ENCODE measurements at places on chromosomes 5 and 9.

- no peak for DNase-seq
These were observed 6.7 kb downstream of the GNG10 start for GRCh38 chr9:111668026-111668573.

- DNase-seq = no peak
These were observed 49.4 kb downstream of the TARS1 start for GRCh38 chr5:33490071-33490665.

DNA sequence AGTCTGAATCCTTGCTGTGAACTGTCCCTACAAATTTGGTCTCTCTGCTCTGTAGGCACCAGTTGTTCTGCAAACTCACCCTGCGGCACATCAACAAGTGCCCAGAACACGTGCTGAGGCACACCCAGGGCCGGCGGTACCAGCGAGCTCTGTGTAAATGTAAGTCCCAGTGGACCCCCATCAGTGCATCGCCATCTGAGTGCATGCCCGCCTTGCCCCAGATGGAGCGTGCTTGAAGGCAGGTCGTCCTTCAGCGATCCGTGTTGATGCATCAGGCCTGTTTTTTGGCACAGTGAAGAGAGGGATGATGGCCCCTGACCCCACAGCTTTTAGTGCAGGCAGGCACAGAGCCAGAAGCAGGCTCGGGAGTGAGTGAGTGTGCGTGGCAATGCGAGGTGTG, 1.3 kb downstream of the SURF2 start:
- no peak for DNase-seq

DNA sequence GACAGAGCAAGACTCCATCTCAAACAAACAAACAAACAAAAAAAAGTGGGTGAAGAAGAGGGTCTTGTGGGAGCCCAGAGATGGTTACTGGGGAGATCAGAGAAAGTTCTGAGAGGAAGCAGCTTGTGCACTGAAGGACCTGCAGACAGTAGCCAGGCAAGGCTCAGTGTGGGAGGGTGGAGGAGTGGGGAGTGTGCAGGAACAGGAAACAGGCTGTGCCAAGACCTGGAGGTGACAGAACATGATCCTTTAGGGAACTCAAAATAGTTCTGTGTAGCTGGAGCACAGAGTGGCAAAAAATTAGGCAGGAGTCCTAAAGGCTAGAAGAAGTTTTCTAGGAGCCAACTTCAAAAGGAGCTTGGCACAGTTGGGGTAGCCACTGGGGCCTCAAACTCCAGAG, 19.2 kb upstream of the NANS start:
- no peak for DNase-seq

GRCh38 chr5:530001-530955, 6.0 kb upstream of the SLC9A3 start:
- no peak for DNase-seq

DNA sequence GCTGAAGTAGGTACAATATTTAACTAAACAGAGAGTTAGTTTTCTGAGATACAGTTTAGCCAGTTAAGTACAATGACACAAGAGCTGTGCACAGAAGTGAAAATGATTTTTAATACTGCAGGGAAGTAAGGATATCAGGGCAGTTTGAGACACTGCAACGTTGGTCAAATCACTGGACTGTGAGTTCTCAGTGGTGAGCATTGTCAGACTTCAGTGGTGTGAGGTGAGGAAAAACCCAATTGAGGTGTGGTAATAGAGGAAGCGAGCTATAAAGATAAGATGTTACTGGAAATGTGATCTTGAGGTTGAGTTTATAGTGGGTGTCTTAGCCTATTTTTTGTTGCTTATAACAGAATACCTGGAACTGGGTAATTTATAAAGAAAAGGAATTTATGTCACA, 12.8 kb upstream of the FBXL7 start:
- DNase-seq = no peak

DNA sequence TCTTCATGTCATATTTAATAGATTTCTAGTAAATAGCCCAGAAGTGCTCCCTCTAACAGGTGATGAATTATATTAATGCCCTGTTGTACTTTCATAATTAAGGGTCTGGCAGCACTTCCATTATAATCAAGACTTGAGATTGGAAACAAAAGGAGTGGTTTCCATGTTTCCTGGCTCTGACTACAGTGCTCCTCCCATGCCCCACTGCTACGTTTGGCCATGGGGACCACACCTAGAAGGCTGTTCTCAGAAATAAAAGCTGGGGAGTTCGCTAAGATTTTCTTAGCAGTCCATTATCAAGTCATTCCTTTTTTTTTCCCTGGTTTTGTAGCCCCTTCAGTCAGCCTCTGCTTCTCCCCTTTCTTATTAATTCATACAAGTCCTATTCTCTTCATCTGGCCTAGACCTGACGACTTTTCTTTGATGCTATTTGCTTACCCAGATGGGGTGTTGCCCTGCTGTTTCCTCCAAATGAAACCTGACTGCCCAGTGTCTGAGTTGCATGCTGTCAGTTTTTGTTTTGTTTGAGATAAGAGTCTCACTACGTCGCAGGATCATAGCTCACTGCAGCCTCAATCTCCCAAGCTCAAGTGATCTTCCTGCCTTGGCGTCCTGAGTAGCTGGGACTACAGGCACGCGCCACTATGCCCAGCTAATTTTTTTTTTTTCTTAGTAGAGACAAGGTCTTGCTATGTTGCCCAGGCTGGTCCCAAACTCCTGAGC, 312.1 kb upstream of the EFNA5 start:
- no peak for DNase-seq

DNA sequence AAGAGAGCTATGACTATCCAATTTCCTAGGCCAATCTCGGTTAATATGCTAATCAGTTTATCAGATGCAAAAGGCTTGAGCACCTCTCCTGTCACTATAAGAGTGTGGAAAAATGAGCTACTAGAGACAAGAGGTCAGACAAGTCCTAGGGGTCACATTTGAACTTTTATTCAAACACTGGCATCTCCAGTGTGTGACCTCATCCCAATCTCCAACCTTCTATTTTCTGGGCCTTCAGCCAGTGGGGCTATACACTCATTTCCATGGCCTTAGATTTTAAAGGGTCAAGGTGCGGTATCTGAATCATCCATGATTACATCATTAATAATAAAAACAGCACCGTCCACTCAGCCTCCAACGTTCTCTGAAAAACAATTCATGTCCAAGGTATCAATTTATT, 139.6 kb upstream of the LRRTM2 start:
- DNase-seq = no peak

DNA sequence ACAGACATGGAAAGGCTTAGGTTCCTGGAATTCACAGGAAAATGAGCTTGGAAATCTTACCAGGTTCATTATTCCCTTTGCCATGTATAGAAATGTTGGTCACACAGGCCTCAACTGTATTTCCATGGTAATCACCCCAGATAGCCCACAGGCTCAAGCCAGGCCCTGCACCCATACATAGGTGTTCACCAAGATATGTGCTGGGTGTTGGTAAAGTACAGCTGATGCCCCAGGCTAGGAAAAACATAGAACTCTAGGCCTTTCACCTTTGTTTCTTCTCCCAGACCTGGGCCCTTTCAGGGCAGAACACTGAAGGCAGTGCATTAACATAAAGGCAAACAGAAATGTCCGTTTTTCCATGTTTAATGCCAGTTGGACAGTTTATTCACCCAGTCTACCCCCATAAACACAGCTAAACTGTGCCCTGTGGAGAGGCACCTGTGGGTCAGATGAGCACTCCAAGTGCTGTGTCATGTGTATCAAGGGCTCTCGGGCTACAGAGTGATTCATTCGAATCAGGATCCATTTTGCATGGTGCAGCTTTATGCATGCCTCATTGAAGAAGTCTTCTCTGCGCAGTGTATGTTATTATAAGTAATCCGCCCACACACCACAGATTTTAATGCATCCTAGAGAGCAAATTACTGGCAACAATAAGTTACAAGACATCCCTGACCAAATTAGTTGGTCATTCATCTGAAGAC, 93.4 kb upstream of the SLC30A5 start:
- no peak for DNase-seq

DNA sequence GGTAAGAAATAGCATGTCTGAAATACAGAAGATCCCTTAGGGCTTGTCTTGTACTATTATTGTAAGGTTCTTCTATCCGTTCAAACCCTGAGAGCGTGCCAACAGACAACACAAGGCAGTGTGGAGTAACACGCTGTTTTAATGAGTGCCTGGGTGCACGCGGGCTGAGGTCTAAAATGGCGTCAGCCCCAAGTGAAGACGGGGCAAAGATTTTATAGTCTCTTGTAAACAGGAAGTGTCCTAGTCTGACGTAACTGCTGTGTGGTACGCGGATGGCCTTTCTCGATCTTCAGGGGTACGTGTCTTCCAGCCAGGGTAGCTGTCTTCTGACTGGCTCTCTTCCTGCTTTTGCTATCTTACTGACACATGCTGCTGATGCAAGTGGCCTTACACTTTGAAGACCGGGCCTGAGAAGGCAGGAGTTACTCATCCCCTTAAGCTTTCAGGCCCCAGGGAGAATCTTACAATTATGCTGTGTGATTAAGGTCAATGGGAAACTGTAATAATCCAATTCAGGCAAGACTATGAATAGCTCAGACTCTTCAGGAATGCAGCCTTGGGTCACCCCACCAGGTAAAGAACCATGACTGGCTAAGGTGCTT, 1812.0 kb upstream of the CDH9 start:
- no peak for DNase-seq

DNA sequence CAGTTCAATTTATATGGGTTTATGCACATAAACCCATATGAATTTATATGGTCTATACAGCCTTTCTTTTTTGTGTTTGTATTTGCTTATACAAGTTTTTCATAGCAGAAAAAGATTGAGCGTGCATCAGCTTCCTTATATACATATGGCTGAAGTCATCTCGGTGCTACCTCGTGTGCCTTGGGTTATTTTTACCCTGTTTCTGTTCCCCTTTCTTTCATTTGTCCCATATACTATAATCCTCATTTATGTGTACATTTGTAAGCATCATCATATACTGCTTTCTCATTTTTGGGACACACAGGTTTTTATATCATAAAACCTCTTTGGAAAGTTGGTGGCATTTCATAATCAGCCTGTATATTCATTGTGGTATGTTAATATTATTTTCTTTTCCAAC, 107.8 kb upstream of the ADAMTSL1 start:
- DNase-seq = no peak
